ENCODE measurements at places on chromosomes 7 and 10.

DNA sequence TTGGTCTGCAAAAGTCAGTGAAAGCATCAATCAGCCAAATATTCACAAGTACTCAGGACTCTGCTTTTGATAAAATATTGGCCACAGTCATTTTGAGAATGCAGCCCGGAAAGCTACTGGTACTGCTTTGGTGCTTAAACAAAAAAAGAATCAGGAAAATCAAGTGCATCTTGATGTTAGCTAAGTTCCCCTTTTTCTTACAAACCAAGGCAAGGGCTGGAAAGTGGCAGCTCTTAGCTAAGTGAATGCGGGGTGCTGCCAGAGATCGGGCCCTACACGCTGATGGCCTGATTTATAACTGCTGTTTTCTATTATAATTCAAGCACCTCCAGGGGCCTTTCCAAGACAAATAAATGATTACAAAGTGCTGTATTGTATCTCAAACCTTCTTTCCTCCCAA lies 136.8 kb upstream of the MGMT start:
- DNase-seq, result no peak

DNA sequence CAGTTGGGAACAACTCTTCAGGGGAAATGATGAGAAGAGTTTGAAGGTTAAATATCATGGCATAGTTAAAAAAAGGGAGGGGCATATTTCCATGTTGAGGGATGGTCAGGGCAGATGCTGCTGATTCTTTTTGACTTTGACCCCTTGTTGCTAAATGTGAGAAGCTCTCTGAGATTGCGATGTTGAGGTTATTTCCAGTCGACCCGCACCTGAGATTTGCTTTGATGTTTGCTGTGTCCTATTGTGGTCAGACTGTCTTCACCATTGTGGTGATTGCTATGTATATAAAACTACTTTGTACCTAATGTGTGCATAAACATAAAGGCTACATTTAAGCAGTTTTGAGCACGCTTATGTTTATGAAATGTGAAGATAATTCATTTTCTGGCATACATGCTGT lies 90.9 kb downstream of the BBS9 start:
- no peak for DNase-seq

- DNase-seq, result no peak
These were observed 57.6 kb downstream of the USP6NL start for GRCh38 chr10:11553773-11554381.

- no peak for DNase-seq
These were observed 187.8 kb downstream of the NPSR1 start for GRCh38 chr7:34845666-34846361.

DNA sequence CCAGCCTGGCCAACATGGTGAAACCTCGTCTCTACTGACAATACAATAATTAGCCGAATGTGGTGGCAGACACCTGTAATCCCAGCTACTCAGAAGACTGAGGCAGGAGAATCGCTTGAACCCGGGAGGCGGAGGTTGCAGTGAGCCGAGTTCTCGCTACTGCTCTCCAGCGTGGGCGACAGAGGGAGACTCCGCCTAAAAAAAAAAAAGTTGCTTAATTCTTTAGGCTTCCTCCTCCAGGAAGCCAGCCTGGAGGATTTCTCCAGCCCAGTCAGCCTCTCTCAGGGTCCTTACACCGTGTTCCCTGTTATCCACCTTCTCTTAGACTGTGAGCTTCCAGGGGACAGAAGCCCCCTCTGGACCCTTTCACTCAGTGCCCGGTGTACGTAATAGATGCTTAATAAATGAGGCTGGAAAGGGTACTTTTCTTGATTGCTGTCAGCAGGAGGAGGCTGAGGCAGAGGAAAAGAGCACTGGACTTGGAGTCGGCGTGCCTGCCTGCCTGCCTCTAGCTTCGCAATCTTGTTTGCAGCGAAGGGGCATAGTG lies 16.4 kb upstream of the NODAL start:
- DNase-seq, result no peak

DNA sequence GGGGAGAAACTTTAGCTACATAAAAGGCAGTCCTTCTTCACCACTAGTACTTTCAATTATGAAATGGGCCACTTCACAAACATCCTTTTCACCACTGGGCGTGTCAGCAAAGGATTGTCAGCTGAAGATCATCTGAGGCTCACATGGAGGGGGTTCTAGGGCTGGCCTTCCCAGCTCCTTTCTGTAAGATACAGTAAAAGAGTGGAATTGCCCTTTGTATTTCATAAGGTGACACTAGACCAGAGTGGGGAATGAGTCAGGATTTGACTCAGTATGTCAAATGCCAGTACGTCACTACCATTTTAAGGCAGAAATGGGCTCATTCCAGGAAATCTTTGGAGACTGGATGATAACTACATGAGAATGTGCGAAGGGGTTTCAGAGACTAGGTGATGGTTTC lies 21.2 kb upstream of the BLOC1S2 start:
- no peak for DNase-seq

GRCh38 chr7:108284349-108285002 lies 154.3 kb upstream of the LAMB4 start:
- DNase-seq, result no peak

DNA sequence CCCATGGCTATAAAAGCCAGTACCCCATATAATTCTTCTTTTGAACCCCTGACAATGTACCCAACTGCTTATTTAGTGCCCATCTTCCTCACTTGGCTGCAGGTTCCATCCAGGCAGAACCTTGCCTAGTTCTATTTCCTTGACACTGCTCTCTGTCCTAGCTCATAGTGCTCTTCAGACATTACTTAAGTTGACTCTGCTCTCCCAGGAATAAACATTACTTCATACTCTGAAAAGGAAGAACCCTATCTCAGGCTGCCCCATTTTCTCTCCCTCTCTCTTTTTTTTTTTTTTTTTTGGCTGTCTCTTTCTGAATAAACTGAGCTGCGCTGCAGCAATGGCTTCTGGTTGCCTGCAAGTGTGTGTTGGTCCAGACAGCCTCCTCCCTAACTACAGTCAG lies 21.0 kb downstream of the ACTA2 start:
- DNase-seq, result no peak

DNA sequence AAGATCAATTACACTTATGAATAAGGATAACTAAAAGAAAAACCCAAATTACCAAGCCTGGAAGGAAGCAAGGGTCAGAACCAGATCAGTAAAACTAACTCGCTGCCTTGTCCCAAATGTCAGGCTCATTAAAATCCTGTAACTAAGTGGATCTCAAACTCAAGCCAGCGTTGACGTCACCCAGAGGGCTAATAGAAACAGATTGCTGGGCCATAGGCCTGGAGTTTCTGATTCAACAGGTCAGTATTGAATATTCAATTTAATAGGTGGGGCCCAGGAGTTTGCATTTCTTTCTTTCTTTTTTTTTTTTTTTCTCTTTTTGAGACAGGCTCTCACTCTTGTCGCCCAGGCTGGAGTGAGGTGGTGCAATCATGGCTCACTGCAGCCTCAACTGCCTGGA lies 397.0 kb downstream of the CALN1 start:
- DNase-seq, result no peak

GRCh38 chr10:60809157-60809556 lies 30.9 kb downstream of the CDK1 start:
- DNase-seq, result no peak

DNA sequence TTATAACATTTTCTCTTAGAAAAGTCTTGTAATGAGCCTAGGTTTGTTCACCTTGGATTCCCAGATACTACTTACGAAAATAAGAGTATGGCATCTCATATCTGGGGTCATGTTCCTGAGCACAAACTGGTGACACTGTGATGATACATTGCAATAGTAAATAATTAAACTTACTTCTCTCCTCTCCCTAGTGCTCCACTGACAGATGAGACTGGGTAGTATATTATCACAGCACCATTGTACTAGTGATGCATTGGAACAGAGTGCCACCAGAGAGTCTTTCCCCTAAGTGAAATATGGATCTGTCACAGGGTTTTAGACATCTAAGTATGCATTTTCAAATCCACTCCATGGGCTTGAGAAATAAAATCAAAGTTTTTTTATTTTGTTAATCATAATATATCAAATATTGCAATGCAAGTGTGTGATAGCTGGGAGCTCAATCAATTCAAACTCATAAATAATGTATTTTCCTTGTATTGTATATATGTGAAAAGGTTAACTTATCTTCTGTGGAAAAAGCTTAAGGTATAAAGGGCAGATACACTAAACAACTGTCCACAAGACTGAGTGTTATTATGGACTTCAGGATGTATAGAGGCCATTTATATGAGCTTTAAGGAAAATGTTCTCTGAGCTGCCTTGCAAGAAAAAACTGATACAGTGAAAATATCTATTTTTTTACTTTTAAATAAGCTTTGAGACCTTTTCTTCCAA lies 275.5 kb downstream of the ZWINT start:
- no peak for DNase-seq

DNA sequence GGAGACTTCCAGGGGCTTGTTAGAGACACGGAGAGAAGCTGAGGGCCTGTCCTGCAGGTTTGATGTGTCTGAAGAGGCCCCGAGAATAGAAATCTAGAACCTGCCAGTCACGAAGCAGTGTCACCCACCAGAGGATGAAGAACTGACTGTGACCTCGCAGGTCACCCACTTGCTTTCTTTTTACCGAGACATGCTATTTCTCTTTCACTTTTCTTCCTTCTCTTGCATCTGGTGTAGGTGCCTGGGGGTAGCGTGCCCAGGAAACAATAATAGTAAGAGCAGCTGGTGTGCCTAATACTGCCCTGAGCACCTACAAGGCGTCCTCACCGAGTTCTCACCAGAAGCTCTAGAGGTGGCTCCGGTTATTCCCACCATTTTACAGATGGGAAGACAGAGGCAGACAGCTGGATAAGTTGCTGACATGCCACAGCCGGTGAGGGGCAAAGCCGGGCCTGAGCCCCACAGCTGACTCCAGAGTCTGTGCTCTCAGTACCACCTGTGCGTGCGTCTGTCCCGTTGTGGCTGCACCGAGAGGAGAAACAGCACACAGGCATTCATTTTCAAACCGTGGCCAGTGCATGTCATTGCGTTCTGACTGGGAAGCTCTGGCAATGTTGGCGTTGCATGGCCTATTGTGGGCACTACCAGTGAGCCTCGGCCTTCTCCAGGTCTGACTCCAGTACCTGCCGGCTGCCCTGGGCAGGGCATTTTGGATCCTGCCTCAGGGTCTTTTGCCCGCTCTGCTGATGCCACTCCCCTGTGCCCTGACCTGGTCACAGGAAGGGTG lies 7.8 kb downstream of the CHST3 start:
- no peak for DNase-seq

DNA sequence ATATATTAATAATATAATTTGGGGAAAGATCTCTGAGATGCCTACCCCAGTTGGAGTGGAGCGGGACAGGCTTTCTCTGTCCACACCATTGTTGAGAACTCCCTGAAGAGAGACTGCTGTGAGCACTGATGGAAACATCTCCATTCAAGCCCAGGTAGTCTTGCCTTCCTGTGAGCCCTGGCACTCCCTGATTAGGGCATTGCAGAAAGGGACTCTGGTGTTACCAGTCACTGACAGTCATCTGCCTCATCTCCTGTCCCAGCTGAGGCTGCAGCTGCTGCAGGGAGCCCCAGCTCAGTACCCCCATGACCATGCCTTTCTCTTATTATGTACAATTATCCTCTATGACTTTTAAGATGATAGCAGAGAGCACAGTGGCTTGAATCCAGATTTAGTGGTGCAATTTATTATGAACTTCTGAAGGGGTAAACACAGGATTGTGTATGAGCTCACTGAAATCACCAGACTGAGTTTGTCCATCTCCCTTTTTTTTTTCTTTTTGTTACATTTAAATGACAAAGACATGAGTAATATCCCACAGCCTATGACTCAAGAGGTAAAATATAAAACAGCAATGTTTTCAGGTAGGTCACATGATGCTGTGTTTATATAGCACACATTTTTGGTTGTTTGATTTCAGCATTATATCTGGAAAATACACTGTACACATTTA lies 236.9 kb downstream of the SLC25A13 start:
- no peak for DNase-seq

GRCh38 chr10:73979809-73980433 lies 18.0 kb upstream of the VCL start:
- no peak for DNase-seq

- no peak for DNase-seq
These were observed 23.3 kb downstream of the DNAH11 start for GRCh38 chr7:21566094-21566493.

GRCh38 chr7:159096736-159097581 lies 47.7 kb downstream of the VIPR2 start:
- no peak for DNase-seq

DNA sequence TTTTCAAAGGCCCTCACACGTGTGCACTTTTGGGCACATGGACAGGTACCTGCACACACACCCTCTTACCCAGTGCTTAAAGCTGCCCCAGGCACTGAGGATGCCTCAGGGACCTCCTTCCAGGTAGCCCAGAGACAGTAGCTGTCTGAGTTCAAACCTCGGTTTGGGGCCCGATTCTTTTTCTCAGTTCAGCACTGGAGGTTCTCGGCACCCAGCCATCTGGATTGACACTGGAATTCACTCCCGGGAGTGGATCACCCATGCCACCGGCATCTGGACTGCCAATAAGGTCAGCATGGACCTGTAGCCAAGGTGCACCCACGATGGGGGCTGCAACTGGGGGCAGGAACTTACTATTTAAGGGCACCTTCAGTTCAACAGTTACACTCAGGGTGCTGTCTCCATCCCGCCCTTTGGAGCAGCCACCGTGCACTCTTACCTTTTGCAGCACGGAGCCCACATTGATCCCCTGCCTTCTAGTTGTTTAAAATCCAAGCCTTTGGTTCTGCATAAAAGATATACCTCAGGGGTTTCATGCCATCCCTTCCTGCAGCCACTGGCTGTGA lies 17.7 kb downstream of the CPA5 start:
- DNase-seq, result no peak

DNA sequence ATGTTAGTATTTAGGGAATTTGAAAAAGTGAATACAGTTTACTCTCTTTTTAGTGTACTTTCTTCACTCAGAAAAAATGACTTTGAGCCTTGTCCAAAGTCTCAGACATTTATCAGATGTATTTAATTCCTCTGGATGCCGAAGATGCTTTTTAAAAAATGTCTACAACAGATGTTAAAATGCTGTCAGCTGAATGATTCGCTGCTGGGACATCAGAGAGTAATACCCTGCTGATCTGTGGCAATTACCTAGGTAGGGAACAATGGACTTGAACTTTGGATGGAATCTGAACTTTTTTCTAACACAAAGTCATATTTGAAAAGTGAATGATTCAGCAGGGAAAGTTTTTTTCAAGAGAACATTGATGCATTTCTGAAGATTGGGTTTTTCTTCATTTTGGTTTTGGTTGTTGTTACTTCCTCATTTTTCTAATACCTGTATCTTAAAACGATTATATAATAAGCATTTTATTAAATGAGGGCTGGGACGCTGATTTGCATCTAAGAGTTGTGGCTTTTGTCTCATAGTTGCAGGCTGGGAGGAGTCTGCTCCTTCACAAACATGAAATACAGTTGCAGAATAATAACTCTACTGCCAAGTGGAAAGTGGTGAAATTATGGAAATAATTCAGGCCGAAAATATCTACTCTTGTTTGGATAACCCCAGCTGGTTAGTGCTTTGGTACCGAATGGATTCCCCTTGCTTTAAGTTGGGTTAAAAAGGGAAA lies 98.0 kb downstream of the SPAG6 start:
- DNase-seq, result no peak

- DNase-seq, result no peak
These were observed 222.9 kb upstream of the MKLN1 start for GRCh38 chr7:131104596-131105293.
